NCI-H187 treated with DMSO at 0.1 percent for 48 hours (cell line): ENCODE measurements at places on chromosomes 6 and 20.

- no peak for DNase-seq
Observed at GRCh38 chr6:168216117-168216516, 103.5 kb downstream of the DACT2 start.

- DNase-seq: peak; percentile 45
Observed at GRCh38 chr20:52313341-52313963, 121.9 kb upstream of the ZFP64 start.

GRCh38 chr20:21342656-21343345 lies 39.7 kb downstream of the XRN2 start:
- DNase-seq: no peak

DNA sequence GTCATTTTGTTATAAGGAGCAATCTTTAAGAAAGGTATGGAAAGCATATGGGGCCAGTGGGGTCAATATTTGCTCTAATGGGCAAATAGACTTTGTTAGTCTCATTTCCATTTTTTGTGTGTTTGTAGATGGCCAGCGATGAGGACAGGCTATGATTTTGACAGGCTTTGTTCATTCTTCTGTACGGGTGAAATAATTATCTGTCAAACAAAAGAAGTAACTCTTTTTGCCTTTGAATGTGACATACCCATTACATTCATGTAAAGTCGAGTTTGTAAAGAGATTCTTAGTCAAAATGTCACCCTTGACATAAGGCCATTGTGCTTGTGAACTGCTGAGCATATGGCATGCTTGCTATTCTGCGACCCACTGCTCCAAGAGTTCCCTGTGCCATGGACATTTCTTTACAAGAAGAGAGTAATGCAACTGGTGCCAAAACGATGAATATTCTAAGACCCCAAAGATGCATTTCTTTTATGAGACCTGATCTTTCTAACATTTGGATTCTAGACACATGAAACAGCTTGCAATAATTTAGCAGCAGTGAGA lies 38.2 kb upstream of the JAG1 start:
- DNase-seq: no peak

DNA sequence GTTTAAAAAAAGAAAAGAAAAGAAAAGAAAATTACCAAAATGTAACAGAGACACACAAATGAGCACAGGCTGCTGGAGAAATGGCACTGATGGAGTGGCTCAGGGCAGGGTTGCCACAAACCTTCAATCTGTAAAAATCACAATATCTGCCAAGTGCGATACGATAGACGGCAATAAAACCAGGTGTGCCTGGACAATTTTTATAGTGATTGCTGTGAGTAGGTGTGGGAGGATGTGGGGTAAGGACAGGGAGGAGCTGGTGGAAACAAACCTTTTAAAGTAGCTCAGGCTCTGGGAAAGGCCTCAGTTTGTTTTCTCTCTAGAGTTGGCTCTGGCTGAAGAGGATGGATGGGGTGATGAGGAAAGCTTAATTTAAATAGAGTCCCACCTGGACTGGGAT lies 592.7 kb upstream of the AGPAT4 start:
- no peak for DNase-seq

GRCh38 chr6:166365221-166365620 lies 17.5 kb downstream of the MPC1 start:
- DNase-seq: no peak

GRCh38 chr6:133099573-133099972 lies 141.6 kb upstream of the EYA4 start:
- no peak for DNase-seq

GRCh38 chr6:38871741-38872568 lies 156.8 kb downstream of the DNAH8 start:
- DNase-seq: no peak

- DNase-seq: no peak
Observed at GRCh38 chr6:112600168-112600567, 253.0 kb downstream of the RFPL4B start.

- no peak for DNase-seq
Observed at GRCh38 chr6:166515072-166515810, 71.2 kb downstream of the RAMACL start.

DNA sequence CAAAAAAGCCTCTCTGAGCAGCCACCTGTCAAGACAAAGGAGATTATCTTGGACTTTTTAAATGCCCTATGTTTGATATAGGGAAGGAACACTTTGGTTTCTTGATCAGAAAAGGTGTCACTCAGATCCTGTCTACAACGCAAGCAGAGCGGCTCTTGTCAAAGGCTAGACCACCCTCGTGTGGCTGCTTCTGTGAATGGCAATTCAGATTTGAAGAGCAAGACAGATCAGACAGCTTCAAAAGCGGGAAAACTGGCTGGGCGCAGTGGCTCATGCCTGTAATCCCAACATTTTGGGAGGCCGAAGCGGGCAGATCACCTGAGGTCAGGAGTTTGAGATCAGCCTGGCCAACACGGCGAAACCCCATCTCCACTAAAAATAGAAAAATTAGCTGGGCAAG lies 10.1 kb upstream of the NXT1 start:
- DNase-seq: no peak

DNA sequence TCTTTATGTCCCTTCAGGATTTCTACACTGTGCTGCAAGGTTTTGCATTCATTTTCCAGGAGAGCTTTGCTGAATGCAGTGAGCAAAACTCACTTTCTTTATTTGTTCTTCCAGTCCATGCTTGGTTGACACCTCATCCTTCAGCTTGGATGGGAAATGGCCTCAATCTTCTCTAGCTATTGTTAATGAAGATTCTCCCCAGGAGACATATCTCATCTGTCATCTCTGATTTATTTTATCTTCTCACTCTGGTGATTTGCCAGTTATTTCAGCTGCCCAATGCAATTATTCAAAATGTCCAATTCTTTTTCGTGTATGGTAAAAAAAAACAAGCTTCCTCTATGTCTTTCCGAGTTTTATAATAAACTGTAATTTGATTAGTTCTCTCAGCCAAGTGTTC lies 77.9 kb upstream of the PAK5 start:
- DNase-seq: no peak

DNA sequence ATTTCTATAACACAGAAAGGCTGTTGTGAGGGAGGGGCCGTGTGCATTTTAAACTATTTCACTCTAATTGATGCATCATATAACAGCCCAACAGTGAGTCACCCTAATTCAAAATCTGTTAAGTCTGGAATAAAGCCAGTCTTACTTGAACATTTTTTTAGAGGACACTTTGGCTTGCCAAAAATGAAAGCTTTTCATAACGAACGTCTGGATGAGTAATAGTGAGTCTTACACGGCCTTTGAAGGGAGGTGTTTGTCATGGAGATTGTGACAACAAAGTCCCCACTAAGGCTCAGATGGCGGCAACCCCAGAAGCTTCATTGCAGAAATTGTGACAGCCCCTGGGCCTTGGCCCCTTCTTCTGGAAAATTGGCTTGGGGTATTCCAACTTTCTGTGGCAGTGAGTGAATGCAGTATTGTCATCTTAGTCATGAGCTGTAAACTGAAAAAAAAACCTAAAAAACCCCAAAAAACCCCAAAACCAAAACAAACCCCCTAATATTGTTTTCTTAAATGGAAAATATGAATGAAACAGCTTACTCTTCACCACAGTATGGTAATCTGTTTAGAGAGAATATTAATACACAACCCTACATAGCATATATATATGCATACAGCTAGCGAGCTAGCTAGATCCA lies 92.6 kb upstream of the CLDN20 start:
- no peak for DNase-seq

- no peak for DNase-seq
Observed at GRCh38 chr6:107695061-107695720, 128.9 kb downstream of the SCML4 start.

- no peak for DNase-seq
Observed at GRCh38 chr6:157879034-157879872, 56.2 kb downstream of the SNX9 start.

DNA sequence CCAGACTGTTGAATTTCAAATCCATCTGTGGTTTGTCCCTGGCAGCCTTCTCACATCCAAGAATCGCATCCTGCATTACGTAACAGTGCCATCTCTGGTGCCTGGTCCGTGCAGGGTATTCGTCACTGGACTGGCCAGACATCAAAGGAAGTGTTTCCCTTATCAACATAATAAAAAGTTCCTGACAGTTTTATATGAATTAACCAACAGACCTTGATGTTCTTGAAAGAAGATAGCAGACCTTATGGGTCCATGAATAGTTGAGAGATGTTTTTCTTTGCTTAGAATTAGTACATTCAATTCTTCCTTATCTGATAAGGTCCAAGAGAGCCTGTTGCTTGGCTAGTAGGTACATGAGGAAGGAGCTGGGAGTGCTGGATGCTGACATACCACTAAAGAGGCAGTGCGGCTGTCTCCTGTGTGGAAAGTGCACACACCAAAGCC lies 77.6 kb downstream of the PHACTR2 start:
- no peak for DNase-seq
